ENCODE measurements at places on chromosomes 4 and X. TPM values are rescaled to one million over a fixed set of nuclear protein-coding genes. Genes with fewer than 3 reads are reported as not detected.

- no peak for DNase-seq
- H3K4me3 ChIP-seq = no peak overlapping the region
- H3K4me1 ChIP-seq = peaks cover 12% of the 10 kb centered on the region
- H3K27me3 ChIP-seq = no peaks in the 10 kb centered on the region
Observed at GRCh38 chr4:88144866-88145300, 13.6 kb downstream of the ABCG2 start.

GRCh38 chr4:102598086-102598761 is 97.1 kb downstream of the NFKB1 start:
- H3K27me3 ChIP-seq = no peaks in the 10 kb centered on the region
- no peak overlapping the region for H3K27ac ChIP-seq
- H3K4me3 ChIP-seq = no peak overlapping the region
- H3K4me1 ChIP-seq = no peaks in the 10 kb centered on the region
- DNase-seq = no peak

DNA sequence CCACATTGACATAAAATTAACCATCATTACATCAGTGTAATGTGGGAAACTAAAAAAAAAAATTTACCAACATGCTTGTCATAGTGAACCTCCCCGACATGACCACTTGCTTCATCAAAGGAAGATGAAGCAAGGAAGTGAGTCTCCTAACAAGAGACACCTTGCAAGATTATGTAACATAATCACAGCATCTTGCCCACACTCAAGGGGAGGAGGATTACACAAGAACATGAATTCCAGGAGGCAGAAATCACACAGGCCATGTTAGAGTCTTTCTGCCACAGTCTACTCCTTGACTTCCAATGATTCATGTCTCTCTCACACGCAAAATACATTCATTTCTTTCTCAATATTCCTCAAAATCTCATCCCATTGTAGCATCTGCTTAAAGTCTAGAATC is 93.3 kb downstream of the AKAP4 start:
- H3K36me3 ChIP-seq = no peaks in the 10 kb centered on the region
- DNase-seq = no peak
- H3K27ac ChIP-seq = no peak overlapping the region
- H3K4me3 ChIP-seq = no peak overlapping the region

- no peak for DNase-seq
- H3K36me3 ChIP-seq = no peaks in the 10 kb centered on the region
- no peaks in the 10 kb centered on the region for H3K4me1 ChIP-seq
- H3K4me3 ChIP-seq = no peak overlapping the region
- H3K27me3 ChIP-seq = peaks cover 12% of the 10 kb centered on the region
Observed at GRCh38 chr4:142719854-142720541, 126.1 kb downstream of the INPP4B start.

GRCh38 chr4:110359076-110359475 is 116.9 kb upstream of the ENPEP start:
- no peaks in the 10 kb centered on the region for H3K4me1 ChIP-seq
- no peak overlapping the region for H3K4me3 ChIP-seq
- no peaks in the 10 kb centered on the region for H3K36me3 ChIP-seq
- no peaks in the 10 kb centered on the region for H3K27me3 ChIP-seq
- no peak overlapping the region for H3K27ac ChIP-seq

GRCh38 chrX:55758033-55758432 is 40.5 kb downstream of the RRAGB start:
- peaks cover 79% of the 10 kb centered on the region for H3K36me3 ChIP-seq
- DNase-seq = no peak
- H3K27me3 ChIP-seq = no peaks in the 10 kb centered on the region

Gene IQSEC2
- 14.7 TPM for total RNA-seq

Gene TEC
- total RNA-seq = 4.4 TPM

Gene CSN1S1
- not detected for total RNA-seq

Gene SPANXB1
- total RNA-seq = not detected
